AG09309 (cell line): ENCODE measurements at places on chromosomes 4 and X.

DNA sequence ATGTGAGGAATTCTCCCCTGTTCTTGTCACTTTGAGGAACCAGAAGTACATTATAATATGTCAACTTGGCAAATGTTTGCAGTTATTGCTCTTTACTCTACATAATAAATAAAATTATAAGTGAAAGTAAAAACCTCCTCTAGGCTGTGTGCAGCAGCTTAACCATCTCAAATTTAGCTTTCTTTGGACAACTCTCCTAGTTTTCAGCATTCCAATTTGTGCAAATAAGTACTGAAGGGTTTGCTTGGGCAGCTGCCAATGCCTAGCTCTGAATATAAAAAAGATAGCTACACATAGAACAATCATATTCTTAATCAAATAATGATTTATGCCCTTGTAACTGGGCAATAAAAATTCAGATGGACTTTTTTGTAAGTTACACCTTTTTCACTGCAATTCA, 82.5 kb downstream of the GASK1B start:
- no peak for DNase-seq

DNA sequence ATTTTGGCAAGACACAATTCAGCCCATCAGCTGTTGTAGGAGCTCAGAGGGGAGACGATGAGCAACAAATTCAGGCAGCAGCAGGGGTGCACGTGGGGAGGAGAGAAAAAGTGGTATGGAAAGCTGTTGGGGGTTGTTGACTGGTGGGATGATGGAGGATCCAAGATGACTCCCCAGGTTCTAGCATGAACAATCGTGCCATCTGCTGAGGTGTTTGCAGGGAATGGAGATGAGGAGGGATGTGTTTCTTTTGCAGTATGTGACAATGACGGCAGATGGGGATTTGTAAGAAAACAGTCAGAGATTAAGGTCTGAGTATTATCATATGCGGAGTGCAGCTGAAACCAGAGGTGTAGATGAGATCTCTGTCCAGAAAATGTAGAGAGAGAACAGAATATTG, 63.3 kb downstream of the SEL1L3 start:
- DNase-seq: no peak

DNA sequence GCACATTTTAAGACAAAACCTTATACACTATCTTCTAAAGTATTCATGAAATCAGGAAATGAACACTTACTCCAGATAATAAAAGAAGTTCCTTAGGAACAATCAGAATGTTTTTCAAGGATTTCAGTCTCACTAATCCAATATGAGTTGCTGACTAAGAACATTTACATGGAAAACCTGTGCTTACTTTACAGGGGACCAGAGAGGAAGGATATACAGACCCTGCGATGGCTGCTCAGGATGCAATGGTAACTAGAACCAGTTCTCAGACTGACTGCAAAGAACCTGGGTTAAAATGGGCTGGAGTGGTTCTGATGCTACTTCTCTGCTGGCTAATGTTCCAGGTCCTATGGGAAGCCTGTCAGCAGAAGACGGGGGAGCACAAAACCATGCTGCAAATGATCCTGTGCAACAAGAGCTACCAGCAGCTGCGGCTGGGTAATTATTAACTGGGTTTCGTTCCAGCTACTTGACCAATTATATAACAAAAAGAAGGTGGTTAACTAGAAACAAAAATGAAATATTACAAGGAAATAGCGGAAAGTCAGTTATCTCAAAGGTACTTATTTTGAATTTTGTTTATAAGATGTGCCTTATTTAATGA, 85.3 kb downstream of the ANXA10 start:
- DNase-seq: no peak

- no peak for DNase-seq
Measured at GRCh38 chrX:97401154-97401553, 517.4 kb downstream of the RPA4 start.

DNA sequence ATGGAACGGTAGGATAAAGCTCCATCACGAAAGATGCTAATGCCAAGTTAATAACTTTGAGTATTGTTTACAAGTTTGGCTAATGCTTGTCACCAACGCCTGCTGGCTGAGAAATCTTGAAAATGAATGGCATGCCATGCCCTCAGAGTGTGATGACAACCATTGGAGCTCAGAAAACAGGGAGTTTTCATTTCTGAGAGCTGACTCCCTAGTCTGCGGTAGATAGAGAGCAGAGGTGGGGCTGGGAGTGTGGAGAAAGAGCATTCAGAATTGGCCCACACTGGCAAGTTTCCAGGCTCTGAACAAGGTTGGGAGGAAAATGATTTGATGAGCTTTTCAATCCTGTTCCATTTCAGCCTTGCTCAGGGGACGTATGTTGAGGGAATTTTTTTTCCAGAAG, 183.9 kb downstream of the CPEB2 start:
- no peak for DNase-seq

DNA sequence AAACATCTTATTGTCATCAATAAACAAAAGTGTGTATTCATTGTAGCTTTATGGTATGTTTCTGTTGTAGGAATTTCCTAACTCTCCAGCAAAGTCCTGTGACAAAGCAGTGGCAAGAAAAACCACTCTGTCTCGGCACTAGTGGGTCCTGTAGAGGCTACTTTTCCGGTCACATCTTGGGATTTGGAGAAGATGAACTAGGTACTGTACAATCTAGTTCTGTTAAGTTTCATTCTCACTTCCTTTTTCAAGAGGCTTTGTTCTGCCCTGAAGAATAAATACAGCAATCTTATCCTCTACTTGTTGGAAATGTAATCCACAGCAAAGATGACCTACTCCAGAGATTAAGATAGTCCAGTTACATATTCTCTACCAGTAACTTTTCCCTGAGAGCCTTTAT, 69.3 kb downstream of the HHIP start:
- no peak for DNase-seq

- no peak for DNase-seq
Measured at GRCh38 chr4:139245590-139245989, 34.4 kb downstream of the MGARP start.
